ENCODE measurements at places on chromosomes 2 and 18. TPM values are rescaled to one million over a fixed set of nuclear protein-coding genes. Genes with fewer than 3 reads are reported as not detected.

- no peak for DNase-seq
These were observed 692.3 kb downstream of the RNF144A start for GRCh38 chr2:7609556-7609955.

The RAMP1 gene
- polyA plus RNA-seq: 4.1 TPM

The CEP76 gene
- 9.7 TPM for polyA plus RNA-seq

GRCh38 chr2:111071600-111072171 is 49.0 kb upstream of the BCL2L11 start:
- peak; percentile 55 for DNase-seq

DNA sequence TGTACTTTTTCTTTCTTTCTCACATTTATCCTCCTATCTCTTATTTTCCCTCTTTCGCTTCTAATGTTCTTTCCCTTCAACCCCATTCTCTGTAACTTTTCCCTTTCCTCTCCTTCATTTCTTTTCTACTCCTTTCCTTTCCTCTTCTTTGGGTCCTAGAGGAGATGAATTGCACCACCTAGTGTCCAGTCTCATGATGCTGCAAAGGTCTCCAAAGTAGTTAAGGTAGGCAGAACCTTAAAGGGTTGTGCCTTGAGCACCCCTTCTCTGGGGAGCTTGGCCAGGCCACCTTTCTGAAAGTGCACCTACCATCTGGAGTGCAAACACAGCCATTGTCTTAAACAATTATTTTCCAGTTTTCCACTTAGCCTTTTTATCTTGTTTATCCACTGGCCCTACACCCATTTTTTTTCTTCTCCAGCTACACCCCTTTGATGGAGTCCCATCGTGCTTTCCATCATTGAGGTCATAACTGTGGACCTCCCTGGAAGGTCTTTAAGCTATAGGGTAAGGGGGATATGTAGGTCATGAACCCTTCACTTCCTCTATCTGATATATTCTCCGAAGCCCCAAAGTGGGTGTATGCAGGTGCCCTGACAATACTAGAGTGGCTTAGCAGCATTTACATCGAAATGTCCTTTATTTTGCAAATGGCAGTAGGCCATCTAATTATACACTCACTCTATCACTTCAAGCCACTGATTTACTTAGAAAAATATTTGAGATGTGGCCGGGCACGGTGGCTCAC is 155.9 kb downstream of the ESCO1 start:
- peak; percentile 42 for DNase-seq

GRCh38 chr18:12044591-12044990 is 49.1 kb upstream of the ANKRD62 start:
- no peak for DNase-seq

The UGT1A3 gene
- polyA plus RNA-seq: not detected

DNA sequence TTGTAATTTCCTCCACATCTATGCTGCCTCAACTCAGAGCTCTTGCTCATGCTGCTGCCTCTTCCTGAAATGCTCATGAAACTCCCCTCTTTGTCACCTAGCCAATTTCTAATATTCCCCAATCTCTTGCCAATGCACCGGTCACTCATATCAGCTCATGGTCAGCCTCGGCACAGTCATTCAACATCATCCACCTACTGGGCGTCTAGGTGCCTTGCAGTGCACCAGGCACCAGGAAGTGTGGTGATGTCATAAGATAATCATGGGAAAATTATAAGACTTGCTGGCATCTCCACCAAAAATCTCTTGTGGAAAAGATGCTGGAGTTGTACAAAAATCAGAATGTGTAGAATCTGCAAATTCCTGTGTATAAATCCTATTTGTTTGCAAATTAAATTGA is 52.6 kb upstream of the RAB27B start:
- DNase-seq: no peak

DNA sequence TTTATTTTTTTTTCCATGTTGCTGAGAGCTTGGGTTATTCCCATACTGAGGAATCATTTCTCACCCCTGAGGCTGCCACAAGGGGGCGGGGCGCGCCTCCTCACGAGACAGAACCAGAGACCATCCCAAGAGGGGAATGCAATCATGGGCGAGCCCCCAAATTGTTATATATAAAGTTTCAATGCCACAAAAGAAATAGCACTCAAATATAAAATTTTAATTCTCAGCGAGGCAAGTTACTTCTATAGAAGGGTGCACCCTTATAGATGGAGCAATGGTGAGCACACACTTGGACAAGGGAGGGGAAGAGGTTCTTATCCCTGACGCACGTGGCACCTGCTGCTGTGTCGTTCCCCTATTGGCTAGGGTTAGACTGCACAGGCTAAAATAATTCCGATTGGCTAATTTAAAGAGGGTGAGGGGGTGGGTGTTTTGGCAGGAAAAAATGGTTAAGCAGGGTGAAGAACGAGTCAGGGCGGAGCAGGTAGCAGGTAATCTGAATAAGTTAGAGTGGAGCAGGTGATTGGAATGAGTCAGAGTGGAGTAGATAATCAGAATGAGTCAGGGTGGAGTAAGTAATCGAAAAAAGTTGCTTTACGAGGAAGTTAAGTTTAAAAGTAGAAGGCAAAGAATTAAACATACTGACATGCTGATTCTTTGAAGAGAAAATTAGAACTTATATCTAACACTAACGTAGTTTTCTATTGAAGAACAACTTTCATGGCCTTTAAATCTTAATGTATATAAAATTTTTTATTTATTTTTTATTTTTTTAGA is 177.5 kb downstream of the MTCL1 start:
- no peak for DNase-seq

GRCh38 chr2:159262904-159263303 is 23.6 kb downstream of the WDSUB1 start:
- no peak for DNase-seq

The EPHA4 gene
- 56.1 TPM for polyA plus RNA-seq

GRCh38 chr2:53129851-53130250 is 637.8 kb upstream of the CHAC2 start:
- no peak for DNase-seq

GRCh38 chr2:181106229-181106628 is 125.8 kb downstream of the UBE2E3 start:
- no peak for DNase-seq

The DQX1 gene
- polyA plus RNA-seq: 0.21 TPM

The SERPINB7 gene
- 0.43 TPM for polyA plus RNA-seq

The OXER1 gene
- 13.4 TPM for polyA plus RNA-seq

The FKBP1B gene
- 8.5 TPM for polyA plus RNA-seq

The FAM228B gene
- 28.6 TPM for polyA plus RNA-seq

GRCh38 chr2:11520092-11520693 is 13.7 kb upstream of the GREB1 start:
- no peak for DNase-seq

The TEX44 gene
- not detected for polyA plus RNA-seq

DNA sequence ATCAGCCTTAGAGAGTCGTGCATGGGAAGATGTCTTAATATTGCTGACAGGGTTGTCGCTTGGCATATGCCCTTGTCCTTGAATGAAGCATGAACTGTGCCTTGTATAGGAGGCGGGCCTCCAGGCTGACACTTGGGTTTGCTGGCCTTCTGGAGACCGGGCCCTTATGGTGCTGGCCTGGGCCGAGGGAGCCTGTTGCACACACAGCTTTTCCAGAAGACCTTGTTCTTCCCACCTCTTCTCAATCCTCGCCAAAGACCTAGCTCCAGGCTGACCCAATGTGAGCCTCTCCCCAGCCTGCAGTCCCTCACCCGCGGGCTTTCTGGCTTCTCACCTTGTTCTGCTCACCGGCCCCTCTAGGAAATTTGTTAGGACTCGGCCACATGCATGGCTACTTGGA is 199.1 kb downstream of the FAM210A start:
- no peak for DNase-seq

The PSME4 gene
- 53.9 TPM for polyA plus RNA-seq

The RTTN gene
- polyA plus RNA-seq: 16.8 TPM
